Activated CD4-positive, alpha-beta T cell treated with anti-CD3 and anti-CD28 coated beads, Interleukin-2, Interleukin-4, amounts not matched to agents 100 ng/mL and 50 ng/mL, durations not matched to agents 16 hours and 8 hours (primary cell): ENCODE measurements at places on chromosomes 7 and 10.
A peak's percentile ranks its signal among the peaks of the same experiment; 100 is the strongest.

DNA sequence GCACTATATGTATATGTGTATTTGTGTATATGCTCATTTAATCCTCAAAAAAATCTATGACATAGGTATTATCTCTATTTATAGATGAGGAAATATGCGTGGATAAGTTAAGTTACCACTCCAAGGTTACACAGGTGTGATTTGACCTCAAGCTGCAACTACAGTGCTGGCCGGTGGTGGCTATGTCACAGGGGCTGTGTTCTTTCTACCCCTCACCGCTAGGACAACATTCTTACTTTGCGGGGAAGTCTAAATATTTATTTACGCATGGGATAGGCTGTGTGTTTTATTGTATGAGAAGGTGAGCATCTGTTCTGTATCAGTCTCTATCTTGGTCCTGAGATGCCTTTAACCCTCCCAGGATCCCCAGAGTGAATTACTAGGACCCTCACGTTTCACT is 60.0 kb downstream of the CREB5 start:
- DNase-seq = no peak

- peak; percentile 93 for DNase-seq
These were observed 36.4 kb upstream of the PURB start for GRCh38 chr7:44921607-44922350.

DNA sequence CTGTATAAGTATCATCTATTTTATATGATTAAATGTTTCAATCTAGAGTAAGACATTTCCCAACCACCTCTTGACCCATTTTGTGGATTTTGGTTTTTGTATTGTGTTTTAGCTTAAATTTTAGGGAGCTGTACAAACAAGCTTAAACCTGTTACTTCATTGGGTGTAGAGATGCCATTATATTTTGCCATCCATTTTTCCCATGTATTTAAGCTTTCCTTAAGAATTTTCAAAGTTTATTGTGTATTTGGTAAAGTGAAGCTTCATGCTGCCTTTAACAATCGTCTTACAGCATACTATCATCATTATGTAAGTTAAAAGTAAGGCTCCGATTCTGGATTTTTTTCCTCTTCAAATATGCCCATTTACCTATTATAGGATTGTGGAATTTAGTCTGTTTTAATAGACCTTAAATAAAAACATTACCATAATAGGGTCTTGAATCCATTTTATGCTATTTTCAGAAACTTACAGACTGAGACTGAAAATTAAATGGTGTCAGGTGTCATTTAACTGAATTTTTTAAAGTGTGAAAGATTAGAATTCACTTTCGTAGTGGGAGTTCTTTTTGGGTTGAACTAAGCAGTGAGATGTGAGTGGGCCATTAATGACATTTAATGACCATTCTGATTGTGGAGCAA is 2.2 kb downstream of the KMT2E start:
- no peak for DNase-seq

DNA sequence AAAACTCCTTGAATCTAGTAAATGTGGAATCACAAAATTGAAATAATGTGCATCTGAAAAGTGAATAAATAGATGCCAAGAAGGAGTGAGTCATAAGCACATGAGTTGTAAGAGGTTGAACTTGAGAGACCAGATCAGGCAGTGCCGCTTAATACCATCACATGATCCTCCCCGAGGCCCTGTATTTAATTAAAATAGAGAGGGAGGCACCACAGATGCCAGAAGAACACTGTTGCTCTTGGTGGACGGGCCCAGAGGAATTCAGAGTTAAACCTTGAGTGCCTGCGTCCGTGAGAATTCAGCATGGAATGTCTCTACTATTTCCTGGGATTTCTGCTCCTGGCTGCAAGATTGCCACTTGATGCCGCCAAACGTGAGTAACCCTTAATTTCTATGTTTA is at the start of gene GPNMB:
TSS of gene GPNMB (plus strand) at position 221 of the 400 bp plus-strand sequence. CDS start at position 304, 83 bp downstream.
- no peak for DNase-seq

DNA sequence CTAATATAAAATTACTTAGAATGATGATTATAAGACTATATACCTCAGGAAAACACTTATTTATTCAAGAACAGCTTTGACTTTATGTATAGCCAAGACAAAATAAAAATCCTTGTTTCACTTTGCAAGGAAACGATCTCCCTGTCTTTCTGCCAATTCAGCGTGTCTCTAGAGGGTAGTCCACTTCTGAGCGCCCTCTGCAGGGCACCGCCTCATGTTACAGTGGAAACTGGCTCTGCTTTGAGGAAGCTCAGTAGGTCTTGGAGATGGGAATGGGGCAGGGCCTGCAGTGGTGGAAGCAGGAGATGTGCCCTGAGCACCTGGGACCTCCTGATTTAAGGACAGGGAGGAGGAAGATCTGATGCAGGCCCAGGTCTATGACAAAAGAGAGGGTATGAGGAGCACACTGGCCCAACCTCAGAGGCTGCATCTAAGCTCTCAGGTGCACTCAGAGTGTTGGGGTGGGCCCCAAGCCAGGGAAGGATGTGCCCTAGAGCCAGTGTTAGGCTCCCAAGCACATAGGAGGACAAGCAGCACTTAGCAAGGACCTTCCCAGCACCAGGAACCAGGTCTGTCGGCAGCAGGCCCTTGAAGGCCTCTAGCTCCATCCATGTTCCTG is 481.0 kb downstream of the TNS3 start:
- no peak for DNase-seq

- no peak for DNase-seq
These were observed 99.0 kb upstream of the FZD1 start for GRCh38 chr7:91165006-91165845.

- no peak for DNase-seq
These were observed 2.6 kb downstream of the ADCYAP1R1 start for GRCh38 chr7:31054608-31055278.

GRCh38 chr7:87480386-87480785 is 4.9 kb upstream of the ABCB4 start:
- no peak for DNase-seq

- peak; percentile 11 for DNase-seq
These were observed 233.7 kb downstream of the PTPRN2 start for GRCh38 chr7:158353606-158354570.

DNA sequence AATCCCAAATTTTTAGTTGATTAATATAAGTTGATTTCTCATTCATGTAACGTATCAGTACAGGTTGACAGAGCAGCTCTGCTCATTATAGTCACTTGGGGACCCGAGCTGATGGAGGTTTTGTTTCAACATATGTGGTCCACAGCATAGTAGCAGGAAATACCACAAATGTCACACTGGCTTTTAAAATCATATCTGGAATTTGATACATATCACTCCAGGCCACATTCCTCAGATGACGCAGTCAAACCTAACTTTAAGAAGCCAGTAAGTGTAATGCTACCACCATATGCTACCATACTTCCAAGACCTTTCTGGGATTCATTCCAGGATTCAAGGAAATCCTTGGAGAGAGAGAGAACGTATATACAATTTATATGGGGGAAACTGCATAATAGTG is 156.3 kb downstream of the PHF14 start:
- peak; percentile 57 for DNase-seq

DNA sequence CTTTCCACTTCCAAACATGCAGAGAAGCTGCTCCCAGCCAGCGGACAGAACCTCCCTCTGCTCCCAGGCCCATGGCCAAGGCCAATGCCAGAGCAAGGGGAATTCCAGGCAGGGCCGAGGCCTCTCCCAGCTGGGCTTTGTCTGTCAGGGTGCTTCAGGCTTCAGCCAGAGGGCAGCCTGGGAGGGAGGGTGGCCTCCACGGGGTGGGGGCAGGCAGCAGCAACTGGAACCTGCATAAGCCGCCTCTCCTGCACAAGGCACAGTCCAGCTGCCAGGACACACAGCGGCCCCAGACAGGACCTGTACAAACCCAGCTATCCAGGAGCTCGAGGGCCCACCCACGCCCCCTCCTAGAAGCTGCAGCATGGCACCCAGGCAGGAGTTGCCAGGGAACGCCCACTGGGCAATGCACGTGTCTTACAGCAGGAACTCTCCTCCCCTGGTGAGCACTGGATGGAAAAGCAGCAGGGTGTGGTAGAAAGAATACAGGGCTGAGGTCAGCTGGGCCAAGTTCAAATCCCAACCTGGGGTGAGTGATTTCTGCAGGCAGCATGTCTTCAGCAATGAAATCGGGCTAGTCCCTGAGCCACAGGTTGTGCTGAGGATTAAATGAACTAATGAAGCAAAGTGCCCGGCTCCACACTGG is 7.6 kb downstream of the FAM53B start:
- no peak for DNase-seq

- DNase-seq = peak; percentile 58
These were observed 137.9 kb upstream of the MKI67 start for GRCh38 chr10:128263891-128264688.

- no peak for DNase-seq
These were observed 259.5 kb upstream of the LRRN3 start for GRCh38 chr7:110831419-110831818.

GRCh38 chr7:101536232-101536631 is 92.9 kb downstream of the MYL10 start:
- DNase-seq = no peak

DNA sequence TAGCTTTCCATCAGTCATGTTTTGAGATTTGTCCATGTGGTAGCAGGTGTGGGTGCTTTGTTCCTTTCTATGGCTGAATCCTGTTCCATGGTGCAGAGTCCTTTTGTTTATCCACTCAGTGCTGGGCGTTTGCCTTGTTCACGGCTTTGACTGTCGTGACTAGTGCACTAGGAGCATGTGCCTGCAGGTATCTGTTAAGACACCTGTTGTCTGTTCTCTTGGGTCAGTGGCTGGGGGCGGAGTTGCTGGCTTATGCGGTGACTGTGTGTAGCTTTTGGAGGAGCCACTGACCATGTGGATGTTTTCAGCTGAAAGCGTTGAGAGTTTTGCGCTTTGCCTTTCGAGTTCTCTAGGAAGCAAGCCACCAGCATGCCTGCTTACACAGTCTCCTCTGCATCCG is 573.1 kb upstream of the FOXK1 start:
- DNase-seq = no peak

DNA sequence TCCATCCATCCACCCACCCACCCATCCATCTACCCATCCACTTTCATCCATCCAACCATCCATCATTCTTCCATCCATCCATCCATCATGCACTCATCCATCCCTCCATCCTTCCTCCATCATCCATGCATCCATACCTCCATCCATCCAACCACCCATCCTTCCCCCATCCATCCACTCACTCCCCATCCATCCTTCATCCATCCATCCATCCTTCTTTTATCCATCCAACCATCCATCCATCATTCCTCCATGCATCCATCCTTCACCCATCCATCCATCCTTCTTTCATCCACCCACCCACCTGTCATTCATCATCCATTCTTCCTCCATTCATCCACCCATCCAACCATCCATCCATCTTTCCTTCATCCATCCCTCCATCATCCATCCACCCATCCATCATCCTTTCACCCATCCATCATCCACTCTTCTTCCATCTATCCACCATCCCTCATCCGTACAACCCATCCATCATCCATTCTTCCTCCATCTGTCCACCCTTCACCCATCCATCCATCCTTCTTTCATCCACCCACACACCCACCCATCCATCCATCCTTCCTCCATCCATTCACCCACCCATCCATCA is 428.2 kb downstream of the DNAJB6 start:
- DNase-seq = no peak

DNA sequence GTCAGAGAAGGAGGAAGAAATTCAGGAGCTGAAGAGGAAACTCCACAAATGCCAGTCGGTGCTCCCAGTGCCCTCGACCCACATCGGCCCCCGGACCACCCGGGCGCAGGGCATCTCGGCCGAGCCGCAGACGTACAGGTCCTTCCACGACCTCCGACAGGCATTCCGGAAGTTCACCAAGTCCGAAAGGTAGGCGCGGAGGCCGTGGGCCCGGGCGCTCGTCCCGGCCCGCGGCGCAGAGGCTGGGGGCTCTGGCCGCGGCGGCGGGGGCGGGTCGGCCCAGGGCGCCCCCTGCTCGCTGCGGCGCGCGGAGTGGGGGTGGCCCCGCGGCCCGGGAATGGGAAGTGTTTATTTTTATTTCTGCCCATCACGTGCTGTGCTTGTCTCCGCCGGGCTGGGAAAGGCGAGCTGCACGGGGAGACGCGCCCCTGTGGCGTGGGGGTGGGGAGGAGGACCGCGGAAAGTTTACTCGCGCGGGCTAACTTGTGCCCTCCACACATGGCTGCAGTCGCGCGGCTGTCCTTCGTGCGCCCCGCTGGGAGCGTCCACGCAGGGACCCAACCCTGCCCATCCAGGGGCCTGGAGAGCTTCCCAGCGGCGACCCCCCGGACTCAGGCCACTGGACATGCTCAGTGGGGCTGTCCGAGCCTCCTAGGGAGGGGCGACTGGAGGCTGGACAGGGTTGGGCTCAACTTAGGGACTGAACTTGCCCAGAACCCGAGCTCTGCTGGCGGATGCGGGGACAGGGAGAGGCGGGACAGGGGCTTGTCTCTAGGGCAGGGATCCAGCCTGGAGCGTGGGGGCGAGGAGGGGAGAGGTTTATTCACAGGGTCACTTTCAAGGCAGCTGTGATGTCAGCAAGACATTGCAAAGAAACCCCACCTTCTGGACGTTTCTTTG is 82.6 kb upstream of the PRKG1 start:
- no peak for DNase-seq

- DNase-seq = no peak
These were observed 266.2 kb upstream of the RNF32 start for GRCh38 chr7:156374335-156374734.

GRCh38 chr7:131501930-131502685 is 54.3 kb downstream of the PODXL start:
- no peak for DNase-seq

DNA sequence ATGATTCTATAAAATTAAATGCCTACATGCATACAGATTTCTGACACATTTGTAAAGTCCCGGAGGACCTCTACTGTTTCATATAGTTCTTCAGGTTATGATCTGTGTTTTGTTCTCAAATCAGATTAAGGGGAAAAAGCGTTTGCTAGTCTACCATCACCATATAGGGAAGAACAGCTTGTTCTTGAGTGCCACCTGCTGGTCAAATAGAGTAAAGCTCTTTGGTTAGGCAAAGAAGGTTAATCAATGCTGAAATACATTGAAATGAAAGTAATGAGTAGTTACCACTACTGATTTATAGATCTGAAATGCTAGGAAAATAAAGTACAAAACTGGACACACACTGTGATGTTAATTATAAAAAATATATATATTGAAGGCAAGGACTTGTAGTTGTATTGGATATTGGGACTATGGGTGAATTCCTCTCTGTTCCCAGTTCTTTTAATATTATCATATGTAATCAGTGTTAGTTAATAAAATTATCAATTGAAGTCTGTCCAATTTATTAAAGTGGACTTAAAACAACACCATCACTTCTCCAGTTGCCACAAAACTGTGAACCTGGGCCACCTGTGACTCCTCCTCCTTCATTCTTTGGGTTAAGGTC is 72.6 kb upstream of the PDLIM1 start:
- DNase-seq = peak; percentile 71

- no peak for DNase-seq
These were observed 528.3 kb downstream of the GLRX3 start for GRCh38 chr10:130664526-130664925.

GRCh38 chr7:128665057-128665456 is 7.0 kb upstream of the GARIN1A start:
- DNase-seq = no peak
